GM19239 (cell line): ENCODE measurements at places on chromosomes 2 and 18.
A peak's percentile ranks its signal among the peaks of the same experiment; 100 is the strongest.

DNA sequence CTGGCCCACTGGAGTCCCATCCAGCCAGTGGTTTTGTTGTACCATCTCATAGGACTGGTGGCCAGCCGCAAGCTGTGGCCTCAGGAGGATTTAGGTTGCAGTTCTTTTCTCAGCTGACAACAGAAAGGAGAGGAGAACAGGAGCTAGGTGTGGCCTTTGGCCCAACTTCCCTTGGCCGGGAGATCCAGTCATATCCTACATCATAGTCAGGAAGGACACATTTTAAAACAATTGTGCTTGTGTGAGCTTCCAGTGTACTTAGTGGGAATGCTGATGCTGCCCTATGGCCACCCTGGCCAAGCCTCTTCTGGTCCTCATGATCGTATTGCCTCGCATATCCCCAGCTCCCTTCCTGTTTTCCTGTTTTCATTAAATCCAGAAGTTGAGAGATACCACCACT is 98.1 kb downstream of the WDSUB1 start:
- DNase-seq, result no peak

- no peak for DNase-seq
Measured at GRCh38 chr18:62730941-62731340, 15.6 kb downstream of the PHLPP1 start.

GRCh38 chr2:171345971-171346722 is 87.6 kb downstream of the METTL8 start:
- no peak for DNase-seq

DNA sequence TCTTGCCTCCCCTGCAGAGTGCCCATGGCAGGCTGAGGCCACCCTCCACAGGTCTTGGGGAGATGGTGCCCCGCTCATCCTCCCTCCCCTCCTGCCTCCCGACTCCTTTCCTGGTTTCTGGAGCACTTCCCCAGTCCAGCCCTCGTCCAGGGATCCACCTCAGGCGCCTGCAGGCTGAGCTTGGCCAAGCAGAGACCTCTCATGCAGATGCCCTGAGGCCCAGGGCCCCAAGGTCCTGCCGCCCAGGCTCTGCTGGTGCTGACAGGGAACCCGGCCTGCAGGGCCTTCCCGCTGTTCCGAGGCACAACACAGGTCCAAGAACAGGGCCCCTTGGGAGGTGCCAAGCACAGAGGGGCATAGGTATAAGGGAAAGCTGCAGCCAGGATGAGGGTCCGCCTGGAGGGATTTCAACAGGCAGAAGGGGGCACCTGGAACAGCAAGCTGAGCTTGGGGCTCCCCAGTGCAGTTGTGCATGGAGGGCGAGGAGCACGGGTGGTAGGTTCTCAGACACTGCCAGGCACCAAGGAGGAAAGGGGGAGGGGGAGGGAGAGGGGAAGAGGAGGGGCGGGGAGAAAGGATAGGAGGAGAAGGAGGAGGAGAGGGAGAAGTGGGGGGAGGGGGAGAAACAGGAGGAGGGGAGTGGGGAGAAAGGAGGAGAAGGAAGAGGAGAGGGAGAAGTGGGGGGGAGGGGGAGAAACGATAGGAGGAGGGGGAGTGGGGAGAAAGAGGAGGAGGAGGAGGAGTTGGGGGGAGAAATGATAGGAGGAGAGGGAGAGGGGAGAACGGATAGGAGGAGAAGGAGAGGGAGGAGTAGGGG is 1.2 kb upstream of the ANO7 start:
- no peak for DNase-seq

- no peak for DNase-seq
Measured at GRCh38 chr2:11236335-11236734, 81.1 kb downstream of the SLC66A3 start.

DNA sequence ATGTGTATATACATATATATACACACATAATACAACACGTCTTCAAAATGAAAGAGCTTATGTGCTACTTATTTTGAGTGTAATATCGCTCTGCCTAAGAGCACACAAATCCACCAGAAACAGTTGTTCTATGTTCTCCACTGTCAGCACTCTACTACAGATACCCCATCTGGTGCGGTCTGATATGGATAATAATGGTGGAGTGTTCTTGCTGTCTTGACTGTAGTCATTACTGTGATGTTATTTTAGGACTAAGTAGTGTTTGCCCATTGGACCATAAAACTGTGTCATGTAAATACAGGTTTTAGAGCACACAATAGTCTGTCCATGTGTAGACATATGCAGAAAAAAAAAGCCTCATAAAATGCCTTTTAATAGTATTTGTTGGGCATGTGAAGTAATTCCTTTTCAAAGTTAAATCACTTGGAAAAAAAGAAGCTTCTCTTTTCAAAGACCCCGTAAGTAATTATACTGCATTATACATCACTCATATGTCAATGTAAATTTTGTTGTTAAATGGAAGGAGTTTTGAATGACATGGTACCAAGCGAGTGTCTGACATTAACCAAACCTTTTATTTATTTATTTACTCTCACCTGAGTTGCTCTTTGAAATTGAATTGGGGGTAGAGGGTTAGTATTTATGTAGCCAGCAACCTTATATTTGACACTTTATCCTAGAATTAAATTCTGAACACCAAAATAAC is 1249.2 kb upstream of the ZEB2 start:
- no peak for DNase-seq

- DNase-seq, result no peak
Measured at GRCh38 chr2:202152104-202152715, 79.2 kb downstream of the KIAA2012 start.

DNA sequence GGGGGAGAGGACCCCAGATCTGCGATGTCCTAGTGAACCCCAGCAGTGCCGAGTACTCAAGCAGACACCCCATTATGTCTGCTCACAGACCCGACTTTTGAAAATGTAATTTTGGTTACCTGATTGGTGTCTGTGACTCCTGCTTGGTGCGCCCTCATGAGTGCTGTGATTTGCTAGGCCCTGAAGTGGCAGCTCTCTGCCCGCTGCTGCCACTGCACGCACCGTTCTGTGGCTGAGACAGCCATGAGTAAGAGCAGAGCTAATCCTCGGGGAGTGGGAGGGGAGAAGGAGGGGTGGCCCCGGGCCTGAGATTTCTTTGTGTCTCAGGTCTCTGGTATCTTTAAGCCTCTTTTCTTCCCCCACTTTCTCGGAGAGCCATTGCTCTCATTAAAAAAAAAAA is 18.2 kb downstream of the FHOD3 start:
- no peak for DNase-seq

DNA sequence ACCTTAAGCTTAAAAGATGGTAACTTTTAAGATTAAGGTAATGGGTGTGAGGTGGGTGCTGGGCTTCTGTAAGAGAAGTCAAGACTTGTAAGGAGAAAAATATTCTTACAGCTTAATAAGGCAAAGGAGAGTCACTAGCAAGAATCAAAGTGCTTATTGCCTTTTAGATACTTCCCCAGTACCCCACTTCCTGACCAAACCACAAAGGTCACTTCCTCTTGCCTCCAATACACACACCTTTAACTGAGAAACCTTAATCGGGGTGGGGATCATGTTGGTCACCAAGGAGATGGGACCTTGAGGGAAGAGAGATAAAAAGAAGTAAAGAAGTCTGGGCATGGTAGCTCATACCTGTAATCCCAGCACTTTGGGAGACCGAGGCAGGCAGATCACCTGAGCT is 10.6 kb upstream of the ATG16L1 start:
- DNase-seq, result peak; percentile 36

DNA sequence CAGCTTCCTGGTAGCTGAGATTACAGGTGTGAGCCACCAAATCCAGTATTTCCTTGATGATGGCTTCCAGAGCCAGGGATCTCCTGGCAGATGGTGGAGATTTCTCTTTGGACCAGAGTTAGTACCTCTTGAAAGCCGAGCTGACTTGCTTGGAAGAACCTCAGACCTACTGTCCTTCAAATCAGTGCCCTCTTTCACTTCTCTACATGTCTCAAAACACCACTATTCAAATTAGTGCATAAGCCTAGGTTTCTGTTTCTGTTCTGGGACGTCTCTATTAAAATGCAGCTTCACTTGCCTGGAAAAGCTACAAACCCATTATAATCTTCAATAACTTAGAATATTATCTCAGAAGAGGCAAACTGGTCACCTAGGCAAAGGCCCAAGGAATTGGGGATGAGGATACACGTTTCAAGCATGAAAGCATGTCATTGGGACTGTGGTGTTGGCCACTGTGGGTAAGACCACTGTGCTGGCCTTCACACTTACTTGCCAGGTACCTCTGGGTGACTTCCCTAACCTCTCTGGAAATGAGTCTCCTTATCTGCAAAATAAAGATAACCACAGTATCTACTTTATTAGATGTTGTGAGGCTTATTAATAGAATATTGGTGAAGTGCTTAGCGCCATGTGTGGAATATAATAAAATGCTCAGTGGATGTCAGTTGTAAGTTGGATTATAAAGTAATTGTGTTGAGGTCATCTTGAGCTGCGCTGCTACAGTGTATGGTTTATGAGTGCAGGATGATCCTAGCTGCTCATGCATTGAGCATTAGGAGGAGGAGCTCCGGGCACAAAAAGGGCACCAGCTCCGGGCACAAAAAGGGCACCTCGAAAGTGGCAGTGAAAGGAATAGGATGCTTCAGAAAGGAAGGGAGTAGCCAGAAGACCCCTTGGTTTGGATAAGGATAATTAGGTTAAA is 84.5 kb downstream of the DOCK10 start:
- DNase-seq, result peak; percentile 46

DNA sequence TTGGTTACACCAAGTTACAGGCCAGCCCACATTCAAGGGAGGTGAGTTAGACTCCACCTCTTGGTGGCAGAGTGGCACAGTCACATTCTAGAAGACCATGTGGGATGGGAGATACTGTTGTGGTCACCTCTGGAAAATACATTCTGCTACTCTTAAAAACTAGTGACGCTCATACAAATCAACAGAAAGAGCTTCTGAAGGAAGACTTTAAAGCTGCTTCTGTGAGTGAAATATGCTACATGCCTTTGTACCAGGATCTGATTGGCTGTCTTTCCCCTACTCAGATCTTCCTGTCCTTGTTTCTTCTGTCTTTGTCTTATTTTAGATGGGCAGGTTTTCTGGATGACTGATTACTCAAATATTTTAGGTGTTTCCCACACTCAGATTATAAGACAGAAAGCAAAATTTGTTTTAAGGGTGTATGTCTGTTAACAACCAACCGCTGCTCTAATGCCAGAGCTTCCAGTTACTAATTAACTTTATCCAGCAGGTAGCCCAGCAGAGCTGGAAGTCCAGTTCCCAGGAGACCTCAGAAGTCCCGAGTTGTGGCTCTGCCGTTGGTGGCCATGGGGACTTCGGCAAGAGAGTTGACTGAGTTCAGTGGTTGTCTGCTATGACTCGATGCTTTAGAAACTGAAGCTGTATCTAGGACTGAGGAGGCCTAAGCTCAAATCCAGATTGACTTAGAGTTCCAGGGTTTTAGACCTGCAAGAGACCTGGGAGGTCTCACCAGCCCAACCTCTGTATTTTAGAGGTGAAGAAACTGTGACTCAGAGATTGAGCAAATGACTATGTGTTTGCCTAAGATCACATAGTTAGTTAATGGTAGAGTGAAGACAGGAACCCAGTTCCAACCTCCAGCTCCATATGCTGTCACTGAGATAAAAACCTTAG is 7.4 kb downstream of the IL1R2 start:
- DNase-seq, result no peak

GRCh38 chr2:10004836-10005235 is 38.5 kb upstream of the KLF11 start:
- DNase-seq, result no peak

- DNase-seq, result no peak
Measured at GRCh38 chr2:80335411-80335810, 30.9 kb upstream of the LRRTM1 start.

GRCh38 chr2:5464657-5465056 is 227.5 kb upstream of the SOX11 start:
- no peak for DNase-seq

- no peak for DNase-seq
Measured at GRCh38 chr2:118791483-118791882, 56.0 kb downstream of the EN1 start.

- no peak for DNase-seq
Measured at GRCh38 chr2:225337183-225337582, 62.3 kb upstream of the NYAP2 start.

- DNase-seq, result no peak
Measured at GRCh38 chr2:197138506-197138905, 172.1 kb downstream of the ANKRD44 start.

DNA sequence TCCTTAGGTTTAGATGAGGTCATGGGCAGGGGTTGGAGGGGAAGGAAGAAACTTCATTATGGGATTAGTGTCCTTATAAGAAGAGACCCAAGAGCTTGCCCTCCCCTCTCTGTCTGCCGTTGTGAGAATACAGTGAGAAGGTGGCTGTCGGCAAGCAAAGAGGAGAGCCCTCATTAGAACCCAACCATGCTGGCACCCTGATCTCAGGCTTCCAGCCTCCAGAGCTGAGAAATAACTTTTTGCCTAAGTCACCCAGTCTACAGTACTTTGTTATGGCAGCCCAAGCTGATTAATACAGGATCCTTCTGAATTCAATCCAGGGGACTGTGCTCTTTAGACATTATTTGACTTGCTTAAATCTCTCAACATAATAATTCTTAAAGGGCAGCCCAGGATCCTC is 209.0 kb downstream of the RNF152 start:
- no peak for DNase-seq

DNA sequence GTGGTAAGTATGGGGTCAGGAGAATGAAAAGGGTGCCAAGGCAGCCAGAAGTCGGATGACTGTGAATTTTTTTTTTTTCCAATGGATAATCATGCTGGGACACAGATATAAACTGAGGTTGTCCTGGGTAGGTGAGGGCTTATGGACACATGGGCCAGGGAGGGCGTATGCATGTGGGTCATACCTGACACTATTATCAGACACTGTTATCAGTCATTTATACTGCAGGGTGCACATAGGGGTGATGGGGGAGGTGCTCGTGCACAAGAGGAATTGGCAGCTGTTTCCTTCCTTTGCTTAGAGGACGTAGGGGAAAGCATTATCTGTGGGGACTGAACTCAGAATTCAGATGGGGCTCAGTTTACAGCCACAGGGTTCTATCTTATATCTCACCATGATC is 10.1 kb downstream of the CTIF start:
- no peak for DNase-seq

- DNase-seq, result peak; percentile 76
Measured at GRCh38 chr18:48820483-48821250, 130.1 kb downstream of the SMAD7 start.

GRCh38 chr18:33010149-33010548 is 237.3 kb upstream of the KLHL14 start:
- no peak for DNase-seq

- DNase-seq, result no peak
Measured at GRCh38 chr18:76323891-76324290, 171.2 kb downstream of the ZNF516 start.

DNA sequence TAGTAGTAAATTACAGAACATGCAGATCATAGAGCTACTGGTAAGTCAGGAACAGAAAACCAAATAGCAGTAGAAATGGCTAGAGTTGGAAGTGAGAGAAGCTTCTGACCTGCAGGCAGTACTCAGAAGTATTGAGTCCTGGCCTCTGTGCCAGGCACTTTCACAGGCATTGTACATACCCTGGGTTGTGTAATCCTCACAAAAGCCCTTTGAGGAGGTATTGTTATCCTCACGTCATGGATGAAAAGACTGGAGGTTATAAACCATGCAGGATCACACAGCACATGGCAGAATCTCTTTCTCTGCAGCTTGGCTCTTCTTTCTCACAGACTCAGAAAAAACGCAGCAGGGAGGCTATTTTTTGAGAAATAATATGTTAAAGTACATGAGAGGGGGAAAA is 789.3 kb upstream of the FAM98A start:
- DNase-seq, result no peak

- DNase-seq, result no peak
Measured at GRCh38 chr2:38650717-38651116, 15.2 kb upstream of the GALM start.

- DNase-seq, result no peak
Measured at GRCh38 chr2:109417701-109418335, 195.9 kb downstream of the SEPTIN10 start.

- no peak for DNase-seq
Measured at GRCh38 chr2:212797484-212798205, 259.0 kb upstream of the ERBB4 start.
